ENCODE measurements at places on chromosomes 12 and 14.

DNA sequence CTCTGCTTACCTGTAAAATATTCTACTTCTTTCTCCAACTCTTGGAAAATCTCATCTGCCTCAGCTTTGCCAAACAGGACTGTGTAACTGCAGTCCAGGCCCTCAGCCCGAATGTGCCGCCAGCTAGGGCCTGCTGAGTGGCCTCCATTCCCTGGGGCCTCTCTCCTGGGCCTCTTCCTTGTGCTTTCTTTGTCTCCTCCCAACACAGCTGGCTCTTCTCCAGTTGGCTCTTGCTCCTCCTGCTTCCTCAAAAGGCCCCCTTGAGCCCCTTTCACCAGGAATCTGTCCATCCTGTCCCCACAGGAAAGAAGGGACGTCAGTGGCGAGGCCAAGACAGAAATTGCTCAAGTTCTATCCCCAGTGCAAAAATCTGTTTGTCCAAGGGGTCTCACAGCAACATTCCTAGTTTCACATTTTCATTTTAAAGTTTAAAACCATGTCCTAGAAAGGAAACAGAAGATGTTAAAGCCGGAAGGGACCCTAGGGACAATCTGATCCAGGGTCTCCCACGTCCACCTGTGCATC, 713 bp downstream of the ALKBH2 start:
- DNase-seq = no peak

- DNase-seq = no peak
Observed at GRCh38 chr12:126390969-126391566, 1325.8 kb downstream of the AACS start.

- peak; percentile 55 for DNase-seq
Observed at GRCh38 chr12:52191841-52192791, at the start of gene KRT80. TSS of gene KRT80 (minus strand) at chr12:52192014. CDS start at chr12:52191902, 112 bp downstream.

DNA sequence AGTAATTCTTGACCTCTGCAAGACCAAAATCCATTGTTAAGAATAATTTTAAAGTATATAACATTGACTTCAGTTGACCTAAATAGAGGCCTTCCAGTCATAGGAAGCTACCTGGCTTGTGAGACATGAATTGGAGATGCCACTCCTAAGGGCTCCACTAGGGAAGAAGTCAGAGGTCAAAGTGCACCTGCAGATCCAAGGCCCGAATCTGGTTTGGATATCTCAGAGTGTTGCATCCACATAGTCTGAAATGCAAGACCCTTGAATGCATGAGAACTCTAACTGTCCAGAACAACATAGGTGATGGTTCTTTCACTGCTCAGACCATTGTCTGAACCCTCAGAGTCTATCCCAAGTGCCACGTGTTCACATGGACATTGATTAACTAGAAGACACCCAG, 22.4 kb downstream of the RFX4 start:
- DNase-seq = no peak

DNA sequence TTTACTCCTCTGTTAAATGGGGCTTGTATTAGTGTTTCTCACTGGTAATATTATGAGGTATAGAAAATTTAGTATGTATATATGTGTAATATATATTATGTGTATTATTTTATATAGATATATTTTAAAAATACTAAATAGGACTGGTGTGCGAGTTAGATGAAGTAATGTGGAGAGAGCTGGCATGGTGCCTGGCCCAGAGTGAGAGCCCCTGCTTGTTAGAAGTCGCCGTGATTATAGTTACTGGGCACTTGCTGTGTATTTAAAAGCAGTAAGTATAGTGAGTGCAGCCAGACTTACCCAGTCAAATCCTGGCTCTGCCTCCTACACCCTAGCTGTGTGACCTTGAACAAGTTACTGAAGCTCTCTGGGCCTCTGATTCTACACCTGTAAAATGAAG, 48.0 kb downstream of the WSCD2 start:
- no peak for DNase-seq

- DNase-seq = peak; percentile 67
Observed at GRCh38 chr14:65850429-65851135, 438.1 kb downstream of the FUT8 start.

DNA sequence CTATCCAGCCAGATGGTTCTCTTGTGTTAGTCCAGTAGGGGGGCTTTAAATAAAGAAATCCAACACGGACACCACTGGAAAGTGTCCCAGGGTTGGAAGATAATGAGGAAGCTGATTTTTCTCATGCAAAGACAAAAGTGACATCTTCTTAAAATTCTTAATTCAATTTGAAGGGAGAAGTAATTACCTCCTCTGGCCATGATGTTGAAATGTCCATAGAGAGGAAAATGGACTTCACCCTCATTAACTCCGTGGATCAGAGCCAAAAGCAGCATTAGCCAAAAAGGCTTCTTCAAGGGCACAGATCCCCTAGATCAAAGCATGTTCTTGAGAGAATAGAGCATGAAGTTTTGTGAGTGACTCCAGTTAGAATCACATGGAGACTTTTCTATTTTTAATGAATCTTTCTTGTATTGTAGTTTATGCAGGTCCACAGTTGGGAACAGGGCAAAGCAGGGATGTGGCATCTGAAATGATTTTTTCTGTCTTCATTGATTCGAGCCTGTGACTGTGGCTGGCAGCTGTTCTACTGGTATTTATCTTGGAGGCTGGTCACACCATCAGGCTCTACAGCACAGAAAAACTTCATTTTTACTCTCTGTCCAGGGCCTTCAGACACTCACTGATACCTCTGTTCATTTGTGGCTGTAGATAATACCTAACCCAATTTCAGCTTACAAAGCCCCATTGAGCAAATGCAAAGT, 1002.5 kb downstream of the AACS start:
- no peak for DNase-seq
